Bronchus fibroblast of lung (primary cell): ENCODE measurements at places on chromosomes 2 and 18. TPM values are rescaled to one million over a fixed set of nuclear protein-coding genes. Genes with fewer than 3 reads are reported as not detected.

The PLCD4 gene
- 0.67 and 0.89 TPM in 2 replicates for total RNA-seq

The SCN7A gene
- 0.74 and 0.84 TPM in 2 replicates for total RNA-seq

The DTNA gene
- total RNA-seq = 8.3 and 10.4 TPM in 2 replicates

The KCNIP3 gene
- 2.0 and 2.5 TPM in 2 replicates for total RNA-seq

The CNDP1 gene
- total RNA-seq = 0.15 TPM in 1 of 2 replicates, not detected in the other

The CROCC2 gene
- total RNA-seq = not detected in 2 replicates

The DLGAP1 gene
- 0.34 and 0.45 TPM in 2 replicates for total RNA-seq

The ALLC gene
- total RNA-seq = not detected in 2 replicates

The SRD5A2 gene
- total RNA-seq = not detected in 2 replicates

The QPCT gene
- total RNA-seq = 1.0 and 1.5 TPM in 2 replicates

The GALR1 gene
- not detected in 2 replicates for total RNA-seq

The LYPD6 gene
- total RNA-seq = 3.6 and 4.5 TPM in 2 replicates

The LYPD1 gene
- total RNA-seq = 0.34 and 1.2 TPM in 2 replicates

The SFXN5 gene
- total RNA-seq = 6.9 and 8.5 TPM in 2 replicates

The IGFBP5 gene
- total RNA-seq = 11.6 and 13.7 TPM in 2 replicates

The EVA1A gene
- 28.4 and 28.7 TPM in 2 replicates for total RNA-seq

The PLGLB2 gene
- total RNA-seq = 0.89 TPM in 1 of 2 replicates, not detected in the other

The ACVR1 gene
- 8.0 and 10.1 TPM in 2 replicates for total RNA-seq

The CCDC121 gene
- total RNA-seq = 1.0 and 1.2 TPM in 2 replicates

The GKN2 gene
- total RNA-seq = not detected in 2 replicates

The CCDC68 gene
- total RNA-seq = 3.7 and 6.1 TPM in 2 replicates

The ING5 gene
- 20.2 and 22.0 TPM in 2 replicates for total RNA-seq

The LRRC30 gene
- total RNA-seq = not detected in 2 replicates

The LCT gene
- total RNA-seq = not detected in 2 replicates

The SOX11 gene
- 7.1 and 7.4 TPM in 2 replicates for total RNA-seq

The MLPH gene
- 26.6 and 27.2 TPM in 2 replicates for total RNA-seq

The GCKR gene
- total RNA-seq = 0.30 and 0.34 TPM in 2 replicates

The FHOD3 gene
- total RNA-seq = 1.9 and 2.9 TPM in 2 replicates

The CHRND gene
- not detected in 2 replicates for total RNA-seq

The RAPGEF4 gene
- total RNA-seq = 0.17 and 1.8 TPM in 2 replicates

The TSGA10 gene
- 0.17 and 4.3 TPM in 2 replicates for total RNA-seq

The STARD6 gene
- 0.15 and 0.34 TPM in 2 replicates for total RNA-seq

The CACNB4 gene
- total RNA-seq = under 0.01 and 0.15 TPM in 2 replicates

The RANBP2 gene
- 21.3 and 26.4 TPM in 2 replicates for total RNA-seq

The WDR12 gene
- total RNA-seq = 12.9 and 17.7 TPM in 2 replicates

The ELOA2 gene
- total RNA-seq = not detected in 2 replicates
